ENCODE measurements at places on chromosomes 7 and 10.

DNA sequence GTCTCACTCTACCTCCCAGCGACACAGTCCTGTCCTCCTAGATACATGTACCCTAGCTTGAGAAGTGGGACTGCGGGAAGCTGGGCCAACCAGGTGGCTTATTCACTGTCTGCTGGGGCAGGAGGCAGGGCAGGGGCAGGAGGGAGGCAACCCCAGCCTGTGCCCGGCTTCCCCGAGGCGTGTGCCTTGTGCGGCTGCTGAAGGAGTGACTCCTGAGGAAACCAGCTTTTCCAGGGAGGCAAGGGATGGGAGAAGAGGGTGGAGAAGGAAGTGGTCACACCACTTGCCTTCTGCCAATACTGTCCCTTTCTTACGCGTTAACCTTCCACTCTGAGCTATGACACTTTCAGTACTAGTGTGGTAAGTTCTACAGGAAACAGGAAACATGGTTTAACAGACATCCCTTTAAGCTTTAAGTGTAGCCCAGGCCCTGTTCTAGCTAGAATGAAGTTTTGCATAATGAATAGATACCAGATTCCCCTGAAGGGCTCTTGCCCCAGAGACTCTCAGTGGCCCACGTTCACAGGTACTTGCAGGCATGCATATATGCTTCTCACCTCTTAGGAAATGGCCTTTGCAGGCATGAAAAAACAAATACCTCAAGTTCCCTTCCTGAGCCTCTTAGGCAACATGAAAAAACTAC, 40.6 kb downstream of the SYPL1 start:
- no peak for DNase-seq

- no peak for DNase-seq
Measured at GRCh38 chr10:121694966-121695643, 96.9 kb upstream of the FGFR2 start.

DNA sequence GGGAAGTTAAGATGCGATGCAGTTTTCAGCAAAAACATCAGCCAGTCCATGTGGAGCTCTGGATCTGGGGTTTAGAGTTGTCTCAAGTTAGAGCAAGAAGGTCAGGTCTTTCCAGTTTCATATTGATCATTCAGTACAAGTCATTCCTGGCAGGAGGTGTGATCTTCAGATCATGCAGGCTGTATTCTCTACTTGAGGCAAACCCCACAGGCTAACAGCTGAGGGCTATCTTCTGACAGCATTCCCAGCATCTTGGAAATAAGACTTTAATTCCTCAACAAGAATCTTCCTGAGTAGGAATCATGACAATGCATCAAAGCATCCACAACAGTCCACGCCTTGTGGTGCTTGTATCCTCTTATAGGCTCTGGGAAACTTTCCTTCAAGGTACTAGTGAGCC, 94.9 kb upstream of the ZNF438 start:
- no peak for DNase-seq

- no peak for DNase-seq
Measured at GRCh38 chr10:119395280-119396007, 147.1 kb downstream of the RGS10 start.

DNA sequence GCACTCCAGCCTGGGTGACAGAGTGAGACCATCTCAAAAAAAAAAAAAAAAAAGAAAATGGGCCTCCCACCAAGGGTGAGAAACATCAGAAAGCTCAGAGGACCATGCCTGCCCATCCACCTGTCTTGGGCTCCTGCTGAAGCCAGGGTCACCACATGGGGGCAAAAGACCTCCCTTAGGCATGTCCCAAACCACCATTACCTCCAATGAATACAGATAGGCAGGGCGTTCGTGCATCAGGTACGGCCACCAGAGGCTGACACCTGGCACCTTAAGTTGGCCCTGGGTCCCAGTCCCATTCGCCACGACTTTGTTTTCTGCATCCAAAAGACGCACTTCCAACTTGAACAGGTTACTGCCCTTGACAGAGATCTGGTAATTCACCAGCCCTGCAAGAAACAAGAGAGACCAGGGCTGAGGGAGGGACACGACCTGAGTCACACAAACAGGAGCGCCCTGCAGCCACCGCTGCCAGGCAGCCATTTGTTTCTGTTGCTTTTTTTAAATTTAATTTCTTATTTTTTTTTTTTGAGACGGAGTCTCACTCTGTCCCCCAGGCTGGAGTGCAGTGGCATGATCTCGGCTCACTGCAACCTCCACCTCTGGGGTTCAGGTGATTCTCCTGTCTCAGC, 6.1 kb downstream of the GUSB start:
- DNase-seq: no peak

- DNase-seq: no peak
Measured at GRCh38 chr10:103574097-103575061, 80.9 kb downstream of the NEURL1 start.

DNA sequence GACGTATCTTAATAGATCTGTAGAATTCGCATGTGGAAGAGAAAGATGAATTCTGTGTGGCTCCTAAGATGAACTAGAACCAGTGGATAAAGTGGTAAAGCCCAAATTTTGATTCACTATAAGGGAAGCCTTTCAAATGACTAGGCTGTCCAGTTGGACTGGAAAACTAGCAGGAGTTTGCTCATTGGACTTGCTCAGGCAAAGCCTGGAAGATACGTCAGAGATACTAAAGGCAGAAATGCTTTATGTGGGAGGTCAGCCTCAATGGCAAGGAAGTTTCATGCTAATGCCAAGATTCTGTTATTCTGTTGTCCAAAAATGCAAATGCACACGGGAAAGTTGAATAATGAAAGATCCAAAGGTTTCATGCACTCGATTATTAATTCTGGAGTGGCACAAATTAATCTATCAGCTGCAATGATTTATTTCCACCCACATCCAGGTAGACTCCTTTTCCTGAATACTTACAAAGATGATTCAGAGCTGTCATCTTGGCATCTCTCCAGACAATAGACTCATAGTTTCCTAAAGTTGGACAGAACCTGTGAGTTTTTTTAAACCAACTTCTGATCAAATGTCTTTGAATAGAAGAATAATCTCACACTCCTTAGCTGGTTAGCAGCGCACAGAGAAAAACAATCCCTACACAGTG, 20.5 kb upstream of the PPP1R3C start:
- no peak for DNase-seq

DNA sequence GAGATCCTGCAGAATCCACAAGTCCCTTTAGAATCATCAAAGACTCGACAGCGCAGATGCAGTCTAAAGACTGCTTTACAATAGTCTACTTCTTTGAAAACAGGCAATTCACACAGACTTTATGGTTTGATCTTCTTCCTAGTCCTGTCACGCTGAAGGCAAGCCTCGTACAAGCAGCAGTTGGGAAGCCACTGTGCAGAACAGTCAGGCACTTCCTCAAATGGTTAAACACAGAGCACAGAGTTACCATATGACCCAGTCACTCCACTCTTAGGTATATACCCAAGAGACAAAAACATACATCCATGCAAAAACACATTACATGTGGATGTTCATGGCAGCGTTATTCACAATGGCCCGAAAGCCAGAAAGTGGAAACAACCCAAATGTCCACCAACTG, 41.4 kb downstream of the LRRC20 start:
- no peak for DNase-seq

All from AG09319 (cell line).